AG09309 (cell line): ENCODE measurements at places on chromosomes 4 and X.

DNA sequence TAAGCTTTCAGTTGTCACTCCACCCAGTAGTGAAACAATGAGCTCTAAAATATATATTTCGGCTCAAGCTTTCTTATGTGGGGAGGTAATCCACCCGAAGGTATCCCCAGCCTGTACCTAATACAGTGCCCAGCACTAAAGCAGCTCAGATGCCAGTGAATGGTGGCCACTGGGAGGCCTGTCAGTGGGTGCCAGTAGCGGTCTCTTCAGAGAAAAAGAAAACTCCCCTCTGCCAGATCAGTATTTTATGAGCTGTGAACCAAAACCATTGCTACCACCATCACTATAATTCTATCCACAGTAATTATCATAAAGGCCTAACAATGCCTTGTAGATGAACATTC is 835 bp upstream of the NFKB1 start:
- DNase-seq, result no peak

DNA sequence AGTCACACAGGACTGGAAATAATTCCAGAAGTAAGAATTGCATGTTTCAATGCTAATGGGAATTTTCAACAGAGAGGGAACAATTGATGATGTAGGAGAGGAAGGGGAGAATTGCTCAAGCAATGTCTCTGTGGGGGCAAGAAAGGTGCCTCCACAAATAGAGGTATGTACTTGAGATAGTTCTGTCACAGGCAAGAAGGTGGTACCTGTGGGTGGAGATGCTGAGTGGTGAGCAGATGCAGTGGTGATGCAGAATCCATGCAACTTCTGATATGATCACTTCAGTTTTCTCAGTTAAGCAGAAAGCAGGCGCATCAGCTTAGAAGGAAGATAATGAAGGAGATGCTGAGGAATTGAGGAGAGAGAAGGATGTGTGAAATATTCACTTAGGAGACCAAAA is 55.1 kb upstream of the SEC24B start:
- DNase-seq, result no peak

- no peak for DNase-seq
These were observed 214.9 kb downstream of the GASK1B start for GRCh38 chr4:157957905-157958304.

GRCh38 chrX:97931586-97931985 is 1047.9 kb downstream of the RPA4 start:
- DNase-seq, result no peak
